ENCODE measurements at places on chromosomes 1 and 21.

GRCh38 chr1:231629132-231629531, 2.5 kb downstream of the DISC1 start:
- DNase-seq = no peak

DNA sequence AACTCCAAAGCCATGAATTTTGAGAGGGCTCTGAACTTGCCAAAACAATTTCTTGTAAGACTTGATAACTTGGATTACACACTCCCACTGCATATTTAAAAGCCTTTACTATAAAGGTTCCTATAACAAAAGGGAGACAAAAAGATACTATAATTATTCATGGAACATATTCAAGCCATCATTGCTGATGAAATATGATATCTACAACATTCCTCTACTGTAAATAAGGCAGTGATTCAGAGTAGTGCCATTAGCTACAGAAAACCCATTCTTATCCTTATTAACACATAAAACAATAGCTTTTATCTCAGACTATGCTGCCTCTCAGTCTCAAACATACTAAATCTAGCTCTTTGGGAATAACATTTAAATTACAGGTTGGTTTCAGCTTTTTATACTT, 675.5 kb upstream of the CXADR start:
- DNase-seq = no peak

- no peak for DNase-seq
Measured at GRCh38 chr1:43548285-43549271, 17.9 kb downstream of the PTPRF start.

DNA sequence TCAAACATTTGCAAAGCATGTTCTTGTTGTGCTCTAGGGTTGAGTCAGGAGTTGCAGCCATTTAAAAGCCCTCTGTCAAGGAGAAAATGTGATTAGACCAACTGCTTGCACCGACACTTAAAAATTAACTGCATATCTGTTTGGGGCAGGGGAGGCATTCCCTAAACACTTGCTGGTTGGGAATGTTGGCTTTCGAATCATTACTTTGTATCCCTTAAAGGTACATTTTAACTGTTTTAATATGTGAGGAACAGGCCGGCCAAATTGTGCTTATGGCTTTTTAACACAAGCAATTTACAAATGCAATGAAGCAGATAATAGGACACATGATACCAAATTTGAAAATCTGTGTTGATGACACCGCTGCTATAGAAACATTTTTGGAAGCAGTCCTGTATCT, 159.1 kb downstream of the LHX8 start:
- no peak for DNase-seq

GRCh38 chr1:156970017-156970416, 49.6 kb downstream of the LRRC71 start:
- no peak for DNase-seq

GRCh38 chr1:153483776-153484175, 23.3 kb upstream of the S100A7 start:
- no peak for DNase-seq

DNA sequence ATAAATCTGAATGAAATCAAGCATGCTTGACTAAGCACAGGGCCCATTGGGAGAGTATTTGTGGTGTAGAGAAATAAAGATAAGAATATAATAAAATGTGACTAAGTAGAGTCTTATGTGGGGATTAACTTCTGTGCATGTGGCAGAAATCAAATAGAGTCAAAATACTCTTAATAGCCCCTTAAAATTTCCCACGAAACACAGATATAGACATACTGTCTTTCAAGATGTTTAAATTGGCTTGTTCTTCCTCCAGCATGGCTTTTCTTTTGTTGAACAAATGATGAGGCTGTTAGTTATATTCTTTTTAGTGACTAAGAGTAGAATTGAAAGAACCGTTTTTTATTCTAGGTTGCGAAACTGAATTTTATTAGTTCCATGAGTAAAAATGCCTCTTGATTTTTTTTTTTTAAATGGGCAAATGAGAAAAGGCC, 112.3 kb downstream of the RPS6KC1 start:
- no peak for DNase-seq

GRCh38 chr21:36183144-36183795, 26.6 kb downstream of the DOP1B start:
- DNase-seq = no peak

DNA sequence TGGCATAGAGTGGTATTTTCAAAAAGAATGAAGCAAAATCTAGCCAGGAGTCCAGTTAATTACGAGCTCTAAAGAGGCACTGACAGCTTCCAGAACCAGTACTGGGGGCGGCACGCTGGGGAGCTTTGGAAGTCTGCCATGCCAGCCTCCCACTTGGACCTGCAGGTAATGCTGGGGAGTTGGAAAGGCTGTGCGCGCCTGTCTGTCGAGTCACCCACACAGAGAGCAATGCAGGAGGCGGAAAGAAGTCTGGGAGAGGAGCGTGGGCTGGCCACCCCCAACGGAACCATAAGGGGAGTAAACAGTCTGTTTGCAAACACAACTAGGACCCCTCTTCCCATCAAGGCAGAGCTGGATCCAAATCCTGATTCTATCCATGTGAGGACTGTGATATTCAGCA, 84.5 kb downstream of the BEND5 start:
- DNase-seq = no peak

DNA sequence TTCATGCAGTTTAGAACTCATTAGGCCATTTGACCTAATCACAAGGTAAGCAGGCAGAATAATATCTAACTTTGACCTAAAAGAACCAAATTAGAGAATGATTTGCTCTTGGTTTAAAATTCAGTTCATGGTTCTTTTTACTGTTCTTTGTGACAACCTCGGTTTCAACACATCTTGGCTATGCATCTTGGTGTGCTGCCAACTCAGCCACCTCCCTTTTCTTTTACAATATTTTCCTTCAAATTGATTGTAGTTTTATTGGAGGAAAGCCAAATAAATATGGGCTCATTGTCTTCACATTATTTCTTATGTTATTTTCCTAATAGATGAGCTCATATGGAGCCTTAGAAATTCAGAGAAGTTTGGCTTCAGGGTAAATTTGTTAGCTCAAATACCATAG, 338.3 kb downstream of the SIPA1L2 start:
- DNase-seq = no peak

DNA sequence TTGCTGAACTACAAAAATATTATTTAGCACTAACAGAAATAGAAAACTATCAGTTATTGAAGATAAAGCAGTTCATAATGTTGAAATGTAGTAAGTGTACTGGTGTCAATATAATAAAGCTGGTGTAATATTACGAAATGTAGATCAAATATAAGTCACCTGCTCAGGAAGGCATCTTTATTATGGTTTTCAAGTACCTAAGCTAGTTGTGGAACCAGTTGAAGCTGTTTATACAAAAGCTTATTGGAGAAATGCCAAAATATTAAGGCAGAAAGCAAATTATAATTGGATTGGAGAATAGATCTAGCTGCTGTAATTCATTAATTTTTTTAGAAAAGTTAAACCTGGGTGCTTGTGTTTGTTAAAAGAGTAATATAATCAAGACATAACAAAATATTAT, 6.2 kb upstream of the MARK1 start:
- DNase-seq = no peak

DNA sequence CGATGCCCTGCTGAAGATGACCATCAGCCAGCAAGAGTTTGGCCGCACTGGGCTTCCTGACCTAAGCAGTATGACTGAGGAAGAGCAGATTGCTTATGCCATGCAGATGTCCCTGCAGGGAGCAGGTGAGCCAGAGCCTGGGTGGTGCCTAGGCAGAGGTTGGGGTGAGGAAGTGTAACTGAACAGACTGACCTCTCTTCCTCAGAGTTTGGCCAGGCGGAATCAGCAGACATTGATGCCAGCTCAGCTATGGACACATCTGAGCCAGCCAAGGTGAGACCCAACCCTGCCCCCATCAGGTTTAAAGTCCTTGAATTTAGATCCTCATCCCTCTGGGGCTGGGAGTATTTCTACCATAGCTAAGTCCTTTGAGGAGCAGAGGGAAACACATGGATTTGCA, 11.8 kb downstream of the PSMD4 start:
- DNase-seq = no peak

- DNase-seq = no peak
Measured at GRCh38 chr1:10299151-10299550, 88.8 kb downstream of the KIF1B start.

DNA sequence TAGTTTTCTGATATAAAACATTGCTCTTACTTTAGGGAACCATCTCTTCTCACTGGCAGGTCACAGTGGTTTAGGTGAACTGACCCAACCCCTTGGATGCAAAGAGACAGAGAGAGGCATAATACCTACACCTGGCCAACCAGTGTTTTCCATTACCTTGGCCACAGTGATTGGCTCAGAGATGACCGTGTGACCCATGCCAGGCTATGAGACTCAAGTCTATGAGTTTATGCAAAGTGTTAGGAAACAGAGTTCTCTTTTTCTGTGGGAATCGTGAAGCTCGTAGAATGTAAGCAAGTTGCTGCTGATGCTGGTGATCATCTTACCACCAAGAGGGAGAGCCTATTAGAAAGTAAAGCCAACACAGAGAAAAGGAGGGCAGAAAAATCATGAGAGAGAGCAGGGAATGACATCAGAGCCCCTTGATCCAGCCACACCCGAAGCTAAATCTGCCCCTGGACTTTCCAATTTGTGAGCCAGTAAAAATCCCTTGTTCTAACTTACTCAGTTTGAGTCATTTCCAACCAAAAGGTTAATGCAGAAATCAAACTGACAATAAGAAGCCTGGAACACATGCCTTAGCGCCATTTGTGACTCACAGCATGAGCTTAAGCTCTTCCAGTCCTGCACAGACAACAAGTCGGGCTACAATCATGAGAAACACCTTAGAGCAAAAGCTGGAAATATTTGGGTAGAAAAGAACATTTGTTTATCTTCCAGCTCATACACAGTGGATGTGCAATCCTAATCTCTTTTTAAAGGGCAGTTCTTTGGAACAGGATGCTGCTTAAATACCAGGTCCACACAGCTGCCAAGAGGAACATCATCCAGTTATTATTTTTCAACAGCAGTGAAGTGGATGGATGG, 81.3 kb upstream of the KAZN start:
- DNase-seq = no peak

- no peak for DNase-seq
Measured at GRCh38 chr1:11680270-11681070, 478 bp downstream of the MAD2L2 start.

GRCh38 chr1:153774780-153775457, at the start of gene SLC27A3:
Gene SLC27A3, plus strand, starts transcription at chr1:153775407. Its CDS starts 91 bp downstream, at chr1:153775498.
- DNase-seq = no peak

DNA sequence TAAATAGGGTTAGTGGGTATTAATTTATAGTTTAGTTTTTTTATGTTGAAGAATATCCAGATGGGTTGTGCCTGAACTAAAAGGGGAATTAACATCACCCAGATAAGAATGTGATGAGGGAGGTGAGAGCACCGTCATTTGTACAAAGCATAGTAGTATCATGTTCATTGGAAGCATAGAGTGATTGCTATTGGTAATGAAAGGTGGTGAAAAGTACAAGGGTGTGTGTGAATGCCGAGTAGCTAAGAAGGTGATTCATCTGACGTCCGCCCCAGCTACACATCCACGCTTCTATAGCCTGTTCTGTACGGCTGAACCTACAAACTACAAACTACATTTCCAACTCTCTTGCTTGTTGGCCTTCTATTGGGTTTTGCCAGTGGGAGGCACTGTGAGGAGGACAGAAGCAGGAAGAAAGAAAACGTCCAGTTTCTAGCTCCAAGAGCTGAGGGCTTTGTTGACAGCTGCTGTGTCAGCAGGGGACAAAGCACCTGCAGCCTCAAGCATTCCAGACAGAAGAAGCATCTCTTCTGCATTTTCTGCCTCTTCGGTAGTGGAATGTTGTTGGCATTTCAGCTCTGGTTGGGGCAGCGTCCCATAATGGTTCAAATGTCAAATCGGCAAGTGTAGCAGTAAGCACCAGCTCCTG, 404.8 kb downstream of the KCTD3 start:
- no peak for DNase-seq

GRCh38 chr21:16070207-16070651, 340.4 kb downstream of the USP25 start:
- no peak for DNase-seq

DNA sequence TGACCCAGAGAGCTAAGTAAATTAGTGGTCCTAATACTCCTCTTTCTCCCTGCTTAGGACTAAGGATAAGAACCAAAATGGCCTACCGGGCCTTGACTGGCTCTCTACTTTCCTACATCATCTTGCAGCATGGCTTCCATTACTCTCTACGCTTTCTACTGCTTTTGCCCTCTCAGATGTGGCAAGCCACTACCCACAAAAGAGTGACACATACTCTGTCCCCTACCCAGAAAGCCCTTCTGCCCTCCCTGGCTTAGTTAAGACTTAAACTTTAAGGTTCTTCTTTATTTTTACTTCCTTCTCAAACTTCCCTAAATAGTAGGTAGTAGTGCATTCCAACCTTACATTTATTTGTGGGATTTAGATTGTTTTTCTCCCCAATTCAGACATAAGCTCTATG, 228.1 kb downstream of the TPR start:
- no peak for DNase-seq

DNA sequence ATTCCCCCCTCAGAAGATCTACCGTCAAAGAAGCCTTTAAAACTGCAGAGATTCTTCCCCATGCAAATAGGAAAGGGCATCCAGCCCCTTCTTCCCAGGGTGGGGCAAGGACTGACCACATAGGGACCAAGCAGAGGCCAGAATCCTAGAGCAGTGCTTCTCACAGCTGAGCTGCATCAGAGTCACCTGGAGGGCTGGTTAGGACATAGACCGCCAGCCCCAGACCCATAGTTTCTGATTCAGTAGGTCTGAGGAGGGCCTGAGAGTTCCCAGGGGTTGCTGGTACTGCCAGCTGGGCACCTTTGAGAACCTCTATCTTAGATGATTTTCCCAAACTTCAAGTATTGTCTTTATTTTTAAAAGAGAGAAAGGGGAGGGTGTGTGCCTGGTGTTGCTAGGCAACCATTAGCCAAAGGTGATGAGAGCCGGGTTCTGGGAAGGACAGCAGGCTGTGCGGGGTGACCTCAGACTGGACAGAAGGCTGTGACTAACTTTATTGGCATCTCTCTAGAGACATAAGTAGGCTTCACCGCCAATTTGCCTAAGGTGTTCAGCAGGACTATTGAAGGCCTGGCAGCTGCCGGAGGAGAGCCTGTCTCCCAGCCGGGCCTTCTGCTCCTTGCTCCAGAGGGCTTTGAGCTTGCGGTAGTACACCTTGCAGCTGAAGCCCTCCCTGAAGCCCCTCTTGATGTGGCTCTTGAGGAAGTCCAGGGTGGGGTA, 3.0 kb downstream of the SPATA46 start:
- no peak for DNase-seq

Measured in activated CD8-positive, alpha-beta memory T cell treated with anti-CD3 and anti-CD28 coated beads for 48 hours (primary cell).